ENCODE measurements at places on chromosomes 2 and 18.

- DNase-seq = no peak
Observed at GRCh38 chr2:196985511-196986183, 59.1 kb upstream of the PGAP1 start.

DNA sequence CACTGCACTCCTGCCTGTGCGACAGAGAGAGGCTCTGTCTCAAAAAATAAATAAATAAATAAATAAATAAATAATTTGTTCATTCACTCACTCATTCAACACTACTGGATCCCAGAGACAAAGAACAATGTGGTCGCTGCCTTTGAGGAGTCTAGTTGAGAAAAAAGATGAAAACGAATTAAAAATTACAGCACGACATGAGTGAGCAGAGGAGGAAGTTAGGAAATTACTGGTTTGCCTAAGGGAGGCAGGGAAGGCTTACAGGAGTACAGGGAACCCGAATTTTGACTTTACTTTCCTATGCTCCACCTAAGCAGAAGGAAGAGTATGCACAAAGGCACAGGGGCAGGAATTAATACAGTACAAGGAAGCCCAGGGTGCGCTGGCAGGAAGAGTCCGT lies 4.2 kb upstream of the KCMF1 start:
- no peak for DNase-seq

DNA sequence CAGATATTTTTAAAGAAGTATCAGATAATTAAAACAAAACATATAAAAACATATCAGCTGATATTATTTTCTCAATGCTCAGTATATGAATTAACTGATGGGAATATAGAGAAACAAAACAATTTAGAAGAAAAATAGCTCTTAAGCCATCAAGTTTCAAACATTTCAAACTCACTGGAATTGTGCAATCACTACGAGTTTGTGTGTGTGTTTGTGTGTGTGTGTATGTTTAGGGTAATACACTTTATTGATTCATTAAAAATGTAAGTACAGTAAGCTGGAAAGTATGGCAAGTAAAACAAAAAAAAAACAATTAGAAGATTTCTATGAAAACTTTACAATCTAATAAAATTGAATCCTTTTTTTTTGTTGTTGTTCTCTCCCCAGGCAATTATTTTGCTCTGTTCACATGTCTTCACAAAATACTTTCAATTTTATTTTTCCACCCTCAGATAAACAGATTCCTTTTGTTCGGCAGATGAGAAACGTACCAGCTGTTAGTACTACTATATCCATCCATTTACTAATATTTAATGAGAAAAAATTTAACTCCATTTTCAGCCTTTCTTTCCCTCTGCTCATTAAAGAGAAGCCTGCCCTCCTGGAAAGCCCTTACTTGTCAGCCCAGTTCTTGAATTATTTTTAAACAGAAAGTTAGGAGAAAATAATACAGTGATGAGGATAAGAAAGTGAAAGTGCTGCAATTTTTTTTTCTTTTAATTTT lies 87.6 kb downstream of the SLC8A1 start:
- DNase-seq = no peak

GRCh38 chr18:67590571-67591141 lies 74.1 kb upstream of the DSEL start:
- DNase-seq = no peak

GRCh38 chr2:60262178-60262577 lies 291.3 kb downstream of the BCL11A start:
- DNase-seq = no peak

DNA sequence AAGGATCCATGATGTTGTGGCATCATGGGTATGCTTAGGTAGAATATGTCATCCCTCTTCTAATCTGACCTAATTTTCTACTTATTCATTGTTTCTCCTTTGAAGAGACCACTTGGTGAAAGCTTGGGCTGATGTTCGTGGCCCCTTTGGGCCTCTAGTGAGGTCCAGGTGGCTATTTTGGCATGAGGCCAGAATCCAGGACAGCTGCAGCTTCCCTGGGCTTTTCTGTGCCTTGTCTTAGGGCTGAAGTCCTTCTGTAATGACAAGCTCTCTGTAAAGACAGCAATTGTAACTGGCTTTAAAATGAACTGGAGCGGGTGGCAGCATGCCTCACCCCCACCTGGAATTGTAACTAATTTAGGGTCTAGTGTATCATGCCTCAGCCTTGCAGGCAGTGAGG lies 15.6 kb upstream of the MC2R start:
- no peak for DNase-seq

All from stimulated activated CD4-positive, alpha-beta T cell treated with anti-CD3 and anti-CD28 coated beads, TNF-alpha, amount 100 ng/mL, for 1 hour (primary cell).